ENCODE measurements at places on chromosomes 7 and 10.

- no peak for DNase-seq
Observed at GRCh38 chr10:32384171-32384570, 37.2 kb upstream of the EPC1 start.

DNA sequence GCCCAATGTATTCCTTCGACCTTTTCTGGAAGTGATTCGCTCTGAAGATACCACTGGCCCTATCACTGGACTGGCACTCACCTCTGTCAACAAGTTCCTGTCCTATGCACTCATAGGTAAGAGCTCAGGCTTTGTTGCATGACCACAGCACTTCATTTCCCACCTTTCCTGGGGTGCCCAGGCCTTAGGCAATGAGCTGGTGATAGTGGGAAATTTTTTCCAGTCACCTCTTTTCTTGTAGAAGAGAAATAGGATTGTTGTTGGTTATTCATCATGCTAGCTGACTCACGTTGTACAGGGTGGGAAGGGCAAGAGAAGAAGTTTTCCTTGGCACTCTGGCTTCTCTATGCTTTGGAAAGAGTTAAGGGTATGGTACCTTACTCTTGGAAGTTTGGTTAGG, 51.4 kb upstream of the NFKB2 start:
- DNase-seq, result no peak

GRCh38 chr7:159159731-159160130, 15.1 kb upstream of the VIPR2 start:
- no peak for DNase-seq

DNA sequence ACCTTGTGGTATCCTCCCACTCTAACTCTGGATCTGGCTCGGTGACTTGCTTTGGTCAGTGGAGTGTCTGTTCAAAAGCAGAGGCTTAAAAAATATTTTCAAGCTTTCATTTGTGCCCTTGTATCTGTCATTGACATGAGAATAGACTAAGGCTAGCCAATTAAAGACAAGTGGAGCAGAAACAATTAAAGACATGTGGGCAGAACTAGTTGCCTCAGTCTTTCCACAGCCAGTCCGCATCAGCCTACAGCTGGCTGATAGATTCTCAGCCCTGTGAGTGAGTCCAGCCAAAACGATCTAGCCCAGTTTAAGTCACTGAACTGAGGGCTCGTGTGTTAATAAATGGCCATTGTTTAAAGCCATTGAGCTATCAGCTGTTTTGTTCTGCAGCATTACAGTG, 185.2 kb upstream of the DGKB start:
- DNase-seq, result no peak

DNA sequence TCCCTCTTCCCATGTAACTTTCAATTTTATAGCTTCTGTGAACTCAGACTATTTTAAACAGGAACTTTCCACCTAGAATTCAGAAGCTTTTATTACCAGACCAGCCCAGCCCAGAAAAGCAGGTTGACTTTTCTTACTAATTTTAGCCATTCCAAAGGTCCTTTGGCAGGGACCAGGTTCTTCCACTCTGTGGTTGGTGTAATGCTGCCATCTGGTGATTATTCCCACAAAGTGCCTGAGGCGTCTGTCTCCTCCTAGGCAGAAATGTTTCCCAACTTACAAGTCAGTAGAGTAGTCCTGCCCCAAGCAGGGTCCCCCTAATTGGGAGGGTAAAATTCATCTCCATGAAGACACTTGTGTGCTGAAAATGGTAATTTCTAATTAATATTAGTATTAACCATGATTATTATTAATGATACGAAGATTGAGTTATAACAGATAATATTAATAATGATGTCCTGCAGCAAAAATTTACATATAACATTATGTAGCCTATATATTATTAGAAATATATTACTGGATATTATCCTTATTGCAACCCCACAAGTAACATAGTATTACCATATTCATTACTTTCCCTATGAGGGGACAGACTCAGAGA, 53.0 kb upstream of the PPP1R17 start:
- DNase-seq, result no peak

GRCh38 chr10:89454561-89455347, 40.4 kb downstream of the IFIT5 start:
- DNase-seq, result no peak

DNA sequence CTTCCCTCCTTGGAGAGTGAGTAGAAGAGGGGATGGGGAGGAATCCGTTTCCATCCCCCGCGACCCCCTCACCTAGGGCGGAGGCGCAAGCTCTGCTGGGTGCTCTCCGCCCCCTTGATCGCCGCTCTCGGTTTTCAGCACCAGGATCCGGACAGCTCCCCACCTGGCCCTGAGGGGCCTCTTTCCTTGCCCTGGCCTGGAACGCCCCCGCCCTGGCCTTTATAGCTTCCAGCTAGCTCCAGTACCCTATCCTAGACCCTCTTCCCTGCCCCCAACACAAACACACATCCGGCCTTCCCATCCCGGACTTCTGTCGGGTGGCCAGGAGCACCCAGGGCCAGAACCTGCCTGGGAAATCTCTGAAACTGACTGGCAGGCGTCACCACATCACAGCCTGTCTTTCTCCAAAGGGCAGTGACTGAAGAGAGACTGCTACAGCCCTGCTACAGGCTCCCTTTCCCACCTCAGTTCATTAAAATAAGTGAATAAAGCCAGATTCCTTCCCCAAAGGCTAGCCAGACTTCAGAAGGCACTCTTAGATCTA, 72.3 kb upstream of the LEP start:
- peak; percentile 9 for DNase-seq

GRCh38 chr7:37450035-37450434, 1.4 kb upstream of the ELMO1 start:
- no peak for DNase-seq

DNA sequence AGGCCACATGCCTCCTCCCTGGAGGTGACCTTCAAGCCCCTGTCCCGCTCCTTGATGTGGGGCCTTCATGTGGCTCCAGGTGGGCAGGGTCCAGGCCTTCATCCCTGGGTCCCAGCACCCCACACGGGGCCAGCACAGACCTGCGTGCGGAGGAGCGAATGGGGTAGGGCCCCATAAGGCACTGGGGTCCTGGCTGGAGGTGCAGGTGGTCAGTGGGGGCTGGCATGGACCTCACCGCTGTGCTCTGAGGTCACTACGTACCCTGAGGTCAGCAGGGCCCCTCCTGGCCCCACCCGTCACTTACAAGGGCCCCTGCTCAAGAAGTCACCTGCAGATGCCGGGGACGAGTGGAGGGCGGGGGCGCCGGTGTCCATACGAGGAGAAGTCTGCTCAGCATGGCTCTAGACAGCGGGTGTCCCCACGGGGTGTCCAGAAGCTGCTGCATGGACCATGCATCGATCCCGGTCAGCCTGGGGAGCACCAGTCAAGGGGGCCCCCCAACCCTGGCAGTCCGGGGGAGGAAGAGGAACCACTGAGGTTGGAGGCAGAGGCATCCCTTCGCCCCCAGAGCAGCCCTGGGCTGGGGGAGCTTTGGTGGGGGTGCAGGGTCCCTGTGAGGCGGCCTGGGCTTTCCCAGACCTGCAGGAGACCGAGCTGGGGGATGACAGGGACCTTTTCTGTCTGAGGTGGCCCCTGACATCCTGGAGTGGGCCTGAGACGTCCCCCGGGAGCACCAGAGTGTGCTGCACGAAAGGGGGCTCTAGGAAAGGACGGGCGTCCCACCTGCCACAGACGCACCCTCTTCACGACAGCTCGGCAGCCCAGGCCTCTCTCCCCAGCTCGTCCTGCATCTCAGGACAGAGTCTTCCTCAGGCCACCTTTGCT, 34.6 kb downstream of the UNCX start:
- no peak for DNase-seq

GRCh38 chr10:116110736-116111135, 162.3 kb downstream of the GFRA1 start:
- no peak for DNase-seq

- no peak for DNase-seq
Observed at GRCh38 chr7:122622682-122623081, 76.2 kb downstream of the RNF133 start.

All from activated T-cell treated with anti-CD3 and anti-CD28 coated beads, Interleukin-2, amount 50 U/mL, for 72 hours (primary cell).